ENCODE measurements at places on chromosomes 5 and 9.

- DNase-seq, result no peak
Observed at GRCh38 chr5:82560969-82561368, 282.8 kb upstream of the RPS23 start.

DNA sequence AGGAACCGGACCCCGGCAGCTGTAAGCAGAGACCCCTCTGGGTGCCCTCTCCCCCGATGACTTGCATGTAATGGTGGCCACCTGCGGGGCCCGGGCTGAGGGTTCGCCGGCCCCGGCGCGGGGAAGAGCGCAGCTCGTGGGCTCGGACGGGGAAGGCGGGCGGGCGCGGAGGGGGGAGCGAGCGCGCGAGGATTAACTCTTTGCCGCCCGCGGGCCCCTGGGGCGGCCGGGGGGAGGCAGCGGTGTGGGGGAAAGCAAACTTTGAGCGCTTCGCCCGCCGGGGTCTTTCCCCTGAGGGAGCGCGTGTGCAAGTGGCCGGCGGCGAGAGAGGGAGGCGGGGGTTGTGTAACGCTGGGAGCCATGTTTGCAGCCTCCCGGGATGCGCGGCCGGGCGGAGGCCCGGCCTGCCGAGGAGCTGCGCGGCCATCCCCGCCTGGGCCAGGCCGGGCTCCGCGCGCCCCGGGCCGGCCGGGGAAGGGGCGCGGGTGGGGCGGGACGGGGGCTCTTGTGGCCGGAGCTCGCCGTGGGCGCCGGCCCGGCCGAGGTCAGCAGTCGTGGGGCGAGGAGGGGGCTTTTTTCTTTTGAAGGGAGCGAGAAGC is 547 bp downstream of the ANP32B start:
- no peak for DNase-seq

- no peak for DNase-seq
Observed at GRCh38 chr9:83081846-83082245, 18.9 kb upstream of the RASEF start.

- DNase-seq, result no peak
Observed at GRCh38 chr9:4496497-4496896, 6.2 kb downstream of the SLC1A1 start.

GRCh38 chr5:68749077-68749476 is 344.7 kb upstream of the SLC30A5 start:
- DNase-seq, result no peak

GRCh38 chr9:88874391-88874790 is 116.9 kb upstream of the S1PR3 start:
- no peak for DNase-seq

DNA sequence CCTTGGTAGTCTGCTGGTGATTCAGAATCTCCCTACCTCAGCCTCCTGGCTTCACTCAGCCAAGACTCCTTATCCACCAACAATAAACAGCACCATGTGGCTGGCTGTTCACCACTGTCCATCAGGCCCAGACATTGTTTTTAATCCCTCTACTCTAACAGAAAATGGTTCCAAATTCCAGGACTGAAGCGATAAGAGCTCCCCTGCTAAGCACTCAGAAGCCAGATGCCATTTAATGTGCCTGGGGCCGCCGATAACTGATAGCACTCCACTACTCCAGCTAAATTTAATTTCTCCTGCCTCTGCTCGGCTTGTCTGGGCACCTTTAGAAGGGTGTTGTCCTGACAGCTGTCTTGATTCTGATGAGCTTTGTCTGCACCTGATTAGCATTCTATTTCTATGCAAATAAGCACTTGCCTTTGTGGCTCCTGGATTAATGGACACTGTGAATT is 47.1 kb downstream of the ZNF622 start:
- DNase-seq, result no peak

GRCh38 chr5:160959804-160960203 is 107.8 kb upstream of the ATP10B start:
- DNase-seq, result no peak

- DNase-seq, result no peak
Observed at GRCh38 chr9:123419091-123419490, 63.1 kb downstream of the CRB2 start.

DNA sequence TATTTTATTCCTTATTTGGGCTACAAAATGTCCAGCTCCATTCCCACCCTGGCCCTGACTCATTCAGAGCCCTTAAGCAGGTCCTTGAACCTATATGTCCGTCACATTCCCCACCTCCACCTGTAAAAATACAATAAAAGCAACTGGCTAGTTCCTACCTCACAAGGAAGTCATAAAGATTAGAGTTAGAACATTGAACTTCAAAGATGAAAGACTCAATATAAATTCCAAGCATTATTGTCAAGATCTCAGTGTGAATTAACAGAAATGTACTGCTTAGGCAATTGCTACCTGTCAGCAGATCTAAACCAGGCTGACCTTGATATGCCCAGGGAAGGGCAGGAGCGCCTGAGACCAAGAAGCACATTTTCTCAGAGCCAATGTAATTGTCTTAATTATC is 221.8 kb downstream of the ENC1 start:
- DNase-seq, result no peak

- no peak for DNase-seq
Observed at GRCh38 chr5:64147379-64147778, 18.3 kb upstream of the RNF180 start.

DNA sequence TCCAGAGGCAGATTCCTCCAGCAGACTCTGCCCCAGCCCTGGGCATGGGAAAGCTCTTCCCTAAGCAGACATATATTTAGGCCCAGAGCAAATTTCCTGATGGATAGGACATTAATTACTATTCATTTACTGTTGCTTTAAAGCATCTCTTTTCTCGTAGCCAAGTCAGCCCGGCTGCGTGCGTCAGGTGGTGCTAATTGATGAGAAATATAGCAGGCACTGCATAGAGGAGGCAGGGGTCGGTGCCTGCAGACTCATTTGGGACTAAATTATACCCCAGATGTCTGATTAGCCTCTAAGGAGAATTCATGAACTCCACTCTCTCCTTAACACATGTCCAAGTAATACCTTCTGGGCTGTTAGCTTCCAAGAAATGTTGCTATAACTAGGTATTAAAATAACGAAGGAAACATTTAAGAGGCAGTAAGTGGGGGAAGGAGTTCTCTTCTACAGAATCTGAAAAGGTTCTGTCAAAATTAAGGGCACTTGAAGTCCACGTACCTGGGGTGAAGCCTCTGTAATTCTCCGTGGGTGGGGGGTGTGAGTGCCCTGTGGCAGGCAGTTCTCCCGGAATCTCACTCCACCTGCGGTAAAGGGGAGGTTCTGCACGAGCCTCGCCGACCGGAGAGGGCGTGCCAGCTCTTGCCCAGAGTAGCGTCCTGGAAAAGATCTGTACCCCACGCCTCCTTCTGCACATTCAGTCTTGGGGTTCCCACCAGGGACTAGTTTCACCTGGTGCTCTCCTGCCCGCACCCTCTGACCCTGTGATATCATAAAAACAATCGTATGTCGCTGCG is 115.9 kb upstream of the FCN2 start:
- DNase-seq, result no peak

DNA sequence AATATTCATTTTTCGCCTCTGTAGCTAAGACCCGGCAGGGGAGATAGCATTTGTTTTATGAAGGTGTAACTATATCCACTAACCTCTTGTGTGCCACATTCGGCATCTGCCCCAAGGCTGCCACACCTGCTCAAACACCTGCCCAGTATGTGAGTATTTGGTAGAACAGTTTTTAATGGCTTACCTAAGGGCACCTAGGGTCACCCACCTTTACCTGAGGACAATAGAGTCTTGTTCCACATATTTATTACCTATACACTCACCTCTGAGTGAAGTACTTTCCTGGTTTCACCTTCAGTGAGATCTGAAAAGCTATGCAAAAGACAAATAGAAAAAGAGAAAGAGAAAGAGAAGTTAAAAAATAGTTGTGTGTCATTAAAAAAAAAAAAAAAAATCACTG is 68.0 kb upstream of the PIP5K1B start:
- DNase-seq, result no peak

- no peak for DNase-seq
Observed at GRCh38 chr5:2857837-2858236, 106.4 kb upstream of the IRX2 start.

DNA sequence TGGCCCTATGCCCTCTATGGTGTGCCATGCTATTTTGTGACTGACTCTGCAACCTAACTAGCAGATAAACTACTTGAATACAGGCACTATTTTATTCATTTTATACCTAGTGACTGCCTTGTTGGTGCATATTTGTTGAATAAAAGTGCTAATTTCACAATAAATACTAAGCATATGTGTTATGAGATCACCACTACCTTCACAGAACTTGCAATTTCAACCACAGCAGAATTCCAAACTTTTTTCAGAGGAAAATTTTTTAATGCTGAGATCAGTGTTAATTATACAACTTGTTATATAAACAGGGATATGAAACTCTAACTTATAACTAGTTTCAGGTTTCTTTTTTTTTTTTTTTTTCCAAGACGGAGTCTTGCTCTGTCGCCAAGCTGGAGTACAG is 94.8 kb downstream of the NR3C1 start:
- DNase-seq, result no peak

DNA sequence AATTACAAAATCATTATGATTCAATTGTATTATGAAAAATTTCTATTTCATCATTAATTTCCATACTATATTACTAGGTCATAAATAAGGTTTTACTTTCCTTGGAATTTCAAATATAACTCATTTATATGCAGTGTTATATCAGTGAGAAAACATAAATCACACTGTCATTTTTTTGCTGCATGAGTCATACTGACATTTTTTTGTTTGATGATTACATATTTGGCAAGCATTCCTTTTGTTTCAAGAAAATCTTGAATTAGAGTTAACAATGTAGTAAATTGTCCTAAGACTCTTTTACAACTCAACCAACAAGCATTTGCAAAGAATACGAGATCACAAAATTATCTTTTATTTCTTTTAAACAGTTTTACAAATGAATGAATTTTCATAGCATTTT is 298.4 kb upstream of the SEMA6A start:
- no peak for DNase-seq

DNA sequence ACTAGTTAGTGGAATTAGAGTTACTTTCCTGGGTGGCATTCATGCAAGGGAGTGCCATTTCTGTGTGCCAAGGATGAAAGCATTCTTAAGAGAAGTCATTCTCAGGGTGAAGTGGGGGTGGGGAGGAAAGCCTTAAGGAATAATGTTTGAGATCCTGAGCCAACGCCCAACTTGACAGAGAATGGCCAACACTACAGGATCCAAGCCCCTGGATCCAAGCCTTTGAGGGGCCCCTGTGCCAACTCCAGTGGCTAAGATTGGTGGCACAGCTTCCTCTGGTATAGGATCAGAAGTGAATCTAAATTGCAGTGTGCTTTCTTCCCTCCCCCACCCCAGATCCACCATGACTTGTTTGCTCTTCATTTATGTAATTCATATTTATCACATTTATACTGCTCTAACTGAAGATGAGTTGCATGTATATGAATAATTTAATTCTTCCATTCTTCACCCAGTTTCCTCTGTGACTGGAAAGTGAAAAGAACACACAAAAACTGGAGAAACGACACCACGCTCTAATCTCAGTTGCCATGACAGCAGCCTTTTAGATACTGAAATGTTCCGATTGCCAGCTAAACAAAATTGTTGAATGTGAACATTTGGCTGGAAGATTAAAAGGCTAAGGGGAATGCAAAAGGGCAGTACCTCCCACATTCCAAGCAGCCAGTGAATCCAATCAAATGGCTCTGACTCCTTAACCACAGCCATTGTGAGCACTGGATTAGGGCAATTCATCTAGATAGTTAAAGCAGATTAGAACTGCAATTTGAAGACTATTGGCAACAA is 4.5 kb downstream of the ZNF608 start:
- no peak for DNase-seq

GRCh38 chr5:151023047-151023615 is 2.7 kb downstream of the GPX3 start:
- no peak for DNase-seq

- DNase-seq, result no peak
Observed at GRCh38 chr9:121780177-121781040, 129.0 kb downstream of the DAB2IP start.

DNA sequence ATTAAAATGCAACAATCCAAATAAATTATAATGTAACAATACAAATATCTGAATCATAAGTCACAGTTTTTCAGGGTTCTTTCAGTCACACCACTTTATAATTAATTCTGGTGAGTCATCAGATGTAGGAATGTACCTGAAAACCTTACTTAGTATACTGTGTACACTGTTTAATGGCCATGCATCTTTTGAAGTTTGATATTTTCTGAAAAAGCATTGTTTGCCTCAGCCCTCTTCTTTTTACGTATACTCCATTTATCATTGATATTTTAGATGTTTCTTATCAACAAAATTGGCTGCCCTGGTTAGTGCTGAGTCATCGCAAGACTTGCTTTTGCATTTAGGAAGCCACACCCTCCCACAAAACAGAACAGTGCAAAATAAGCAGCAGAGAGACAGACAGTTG is 218.6 kb downstream of the PJA2 start:
- DNase-seq, result no peak

DNA sequence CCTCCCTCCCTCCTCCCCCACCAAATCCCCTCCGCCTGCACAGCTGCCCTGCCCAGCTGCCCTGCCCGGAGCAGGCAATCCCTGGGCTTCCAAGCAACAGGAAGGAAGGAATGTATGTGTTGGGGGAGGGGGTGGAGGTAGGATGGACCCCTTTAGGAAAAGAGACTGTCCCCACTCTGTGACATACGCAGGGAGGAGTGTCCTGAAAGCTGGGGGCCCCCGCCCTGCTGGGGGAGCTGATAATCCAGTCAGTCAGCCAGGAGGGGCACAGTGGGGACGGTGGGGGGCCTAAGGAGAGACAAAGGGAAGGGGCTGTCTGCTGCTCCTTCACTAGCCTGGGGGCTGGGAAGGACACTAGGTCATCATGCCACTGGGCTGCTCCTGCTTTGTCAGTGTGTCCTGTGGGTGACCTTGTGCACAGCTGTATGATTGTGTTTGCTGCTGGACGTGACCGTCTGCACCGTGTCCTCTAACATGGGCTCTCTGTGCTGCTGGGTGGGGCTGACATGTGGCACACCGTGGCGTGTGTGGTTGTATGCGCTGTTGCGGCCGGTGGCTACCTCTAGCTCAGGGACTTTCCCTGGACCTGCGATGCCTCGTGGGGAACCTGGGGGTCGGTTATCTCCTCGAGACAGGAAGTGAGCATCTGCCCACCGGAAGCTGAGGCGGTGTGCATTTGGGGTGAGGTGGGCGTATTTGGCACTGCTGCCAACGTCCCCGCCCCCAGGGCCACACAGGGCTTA is 3.0 kb downstream of the N4BP3 start:
- DNase-seq, result no peak

DNA sequence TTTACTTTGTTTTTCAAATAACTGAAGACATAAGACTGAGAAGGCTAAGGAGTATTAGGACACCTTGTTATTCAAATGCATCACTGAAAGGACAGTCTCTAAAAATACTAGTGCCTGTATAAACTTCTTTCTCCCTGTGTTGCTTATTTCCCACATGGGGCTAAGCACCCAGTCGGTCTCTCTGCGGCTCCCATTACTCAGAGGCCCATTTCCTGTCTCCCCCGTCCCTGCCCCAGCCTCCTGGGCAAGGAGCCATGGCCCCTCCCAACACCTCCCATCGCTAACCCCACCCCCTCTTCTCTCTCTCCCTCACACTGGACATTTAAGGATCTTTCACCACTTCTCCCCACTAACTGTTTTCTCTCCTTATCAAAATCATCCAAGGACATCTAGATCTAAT is 81.9 kb downstream of the EBF1 start:
- DNase-seq, result no peak
